ENCODE measurements at places on chromosomes 3 and 15.

- DNase-seq = no peak
Measured at GRCh38 chr15:90807074-90807785, 61.2 kb upstream of the FURIN start.

GRCh38 chr3:16810593-16811367, 74.0 kb upstream of the PLCL2 start:
- no peak for DNase-seq

GRCh38 chr3:67875858-67876257, 221.4 kb upstream of the SUCLG2 start:
- DNase-seq = no peak

DNA sequence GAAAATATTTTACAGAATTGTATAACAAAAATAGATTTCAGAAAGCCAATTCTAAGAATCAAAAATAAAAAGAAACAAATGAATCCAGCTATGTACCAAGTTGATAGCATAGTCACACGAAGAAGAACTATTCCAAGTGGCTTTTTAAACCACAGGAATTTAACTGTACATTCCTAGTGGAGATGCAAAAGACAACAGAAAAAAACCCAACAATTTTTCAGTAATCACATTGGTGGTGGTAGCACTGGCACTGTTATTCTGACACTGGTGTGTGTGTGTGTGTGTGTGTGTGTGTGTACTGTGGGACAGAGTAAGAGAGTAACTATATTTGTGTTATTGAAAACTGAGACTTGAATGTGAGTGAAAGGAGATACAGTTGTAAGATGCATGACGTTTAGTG, 9.1 kb downstream of the BFSP2 start:
- DNase-seq = no peak

DNA sequence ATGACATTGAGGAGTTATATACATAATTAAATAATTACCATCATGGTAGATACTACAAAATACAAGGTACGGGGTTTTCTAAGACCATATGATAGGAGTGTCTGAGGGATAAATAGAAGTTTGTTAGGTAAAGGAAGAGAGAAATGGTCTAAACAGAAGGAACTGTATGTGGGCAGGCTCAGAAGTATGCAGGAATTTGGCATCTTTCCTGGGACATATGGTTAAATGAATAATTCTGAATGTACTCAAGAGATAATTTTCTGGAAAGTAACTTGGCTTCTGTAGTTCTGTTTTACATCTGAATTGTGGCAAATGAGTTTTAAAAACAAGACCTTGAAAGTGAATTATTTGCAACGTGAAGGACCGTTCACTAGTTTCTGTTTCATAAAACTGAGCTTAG, 17.5 kb downstream of the LMCD1 start:
- no peak for DNase-seq

DNA sequence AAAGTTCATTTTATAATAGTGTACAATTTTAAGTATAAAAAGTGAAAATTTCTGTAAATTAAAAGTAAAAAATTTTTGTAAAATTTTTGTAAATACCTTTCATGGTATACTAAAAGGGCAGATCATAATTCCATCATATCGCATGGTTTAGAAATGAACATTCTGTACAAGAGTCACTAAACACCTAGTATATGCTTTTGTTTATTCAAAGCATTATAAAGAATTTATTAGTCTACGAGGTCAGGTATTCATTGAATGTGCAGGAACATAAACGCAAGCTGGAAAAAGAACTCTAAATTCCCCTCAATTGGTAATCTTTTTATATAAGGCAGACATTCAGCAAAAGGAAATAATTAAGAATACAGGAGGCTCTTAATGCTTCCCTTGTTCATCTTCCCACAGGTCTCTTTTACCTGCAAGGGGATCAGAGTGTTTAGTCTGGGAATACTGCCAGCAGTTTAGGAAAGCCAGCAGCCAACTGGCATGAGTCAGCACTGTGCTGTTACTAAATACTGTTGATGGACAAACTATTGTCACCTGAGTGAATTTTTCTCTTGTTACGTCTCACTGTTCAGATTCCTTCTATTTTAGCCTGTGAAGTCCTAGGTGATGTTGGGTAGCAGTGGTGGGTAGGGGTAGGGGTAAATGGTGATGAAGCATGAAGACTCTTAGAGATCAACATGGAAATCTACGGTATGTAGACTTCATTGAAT, 70.1 kb downstream of the UQCC5 start:
- DNase-seq = no peak

- no peak for DNase-seq
Measured at GRCh38 chr3:126317029-126317996, 39.9 kb downstream of the KLF15 start.

DNA sequence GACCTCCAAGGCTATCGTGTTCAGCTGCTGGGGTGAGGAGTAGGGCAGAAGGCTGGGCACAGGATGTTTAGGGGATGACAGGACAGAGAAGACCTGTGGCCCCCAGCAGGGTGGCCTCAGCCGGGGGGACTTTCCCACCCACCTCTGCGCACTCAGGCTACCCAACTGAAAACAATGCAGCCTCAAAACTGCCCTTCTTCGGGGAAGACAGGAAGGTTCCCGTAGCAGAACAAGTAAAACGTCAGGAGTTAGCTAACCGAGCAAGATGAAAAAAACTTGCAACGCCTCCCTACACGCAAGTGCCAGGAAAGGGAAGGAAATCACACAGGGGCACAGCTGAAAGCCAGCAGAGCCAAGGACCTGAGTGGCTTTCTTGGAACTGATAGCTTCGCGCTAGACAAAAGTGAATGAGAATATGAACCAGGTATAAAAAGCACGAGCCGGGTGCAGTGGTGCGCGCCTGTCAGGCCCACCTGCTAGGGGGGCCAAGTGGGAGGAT, 38.4 kb upstream of the FURIN start:
- DNase-seq = no peak

GRCh38 chr3:115876876-115877614, 253.7 kb downstream of the GAP43 start:
- no peak for DNase-seq

- no peak for DNase-seq
Measured at GRCh38 chr15:74954515-74954914, 2.1 kb downstream of the RPP25 start.

GRCh38 chr15:73541479-73541878, 91.7 kb downstream of the NPTN start:
- DNase-seq = no peak

- no peak for DNase-seq
Measured at GRCh38 chr3:14277557-14277956, 98.9 kb downstream of the LSM3 start.

DNA sequence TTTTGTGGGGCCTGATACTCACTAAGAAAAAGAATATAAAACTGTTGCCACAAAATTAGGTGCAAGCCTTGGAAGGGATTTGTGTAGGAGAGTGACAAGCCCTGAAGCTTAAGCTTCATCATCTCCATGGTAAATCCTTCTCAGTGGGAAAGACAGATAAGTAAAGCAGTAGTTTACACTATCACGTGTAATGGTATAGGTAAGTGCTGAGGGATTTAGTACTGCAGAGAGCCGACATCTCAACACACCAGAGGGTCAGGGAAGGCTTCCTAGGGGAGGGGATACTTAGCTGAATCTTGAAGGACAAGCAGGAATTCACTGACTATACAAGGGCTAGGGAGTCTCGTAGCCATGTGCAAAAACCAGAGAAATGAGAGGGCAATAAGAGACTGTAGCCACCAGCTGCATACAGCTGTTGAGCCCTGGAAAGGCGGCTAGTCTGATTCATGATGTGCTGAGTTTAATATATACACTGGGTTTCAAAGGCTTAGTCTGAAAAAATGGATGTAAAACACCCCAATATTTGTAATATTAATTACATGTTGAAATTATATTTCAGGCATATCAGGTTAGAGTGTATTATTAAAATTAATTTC, 11.1 kb downstream of the SLC24A1 start:
- DNase-seq = no peak

DNA sequence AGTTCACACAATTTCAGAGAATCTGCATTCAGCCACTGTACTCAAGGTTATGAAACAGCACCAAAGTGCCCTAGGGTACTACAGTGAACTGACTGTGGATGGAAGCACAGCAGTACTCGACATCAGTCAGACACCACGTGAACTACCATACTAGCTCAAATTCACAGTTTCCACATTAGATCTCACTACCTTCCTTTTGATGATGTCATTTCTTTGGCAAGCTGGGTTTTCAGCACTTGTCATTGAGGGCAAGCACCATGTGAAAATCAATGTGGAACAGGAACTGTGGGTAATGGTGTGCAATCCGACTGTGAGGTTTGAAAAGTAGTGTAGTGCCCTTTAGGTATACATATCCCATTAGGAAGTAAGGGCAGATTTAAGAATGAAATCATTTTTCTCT, 110.5 kb upstream of the BFSP2 start:
- DNase-seq = no peak

GRCh38 chr3:45560281-45560971, 34.1 kb upstream of the LIMD1 start:
- no peak for DNase-seq

- no peak for DNase-seq
Measured at GRCh38 chr3:7204848-7205156, 343.9 kb downstream of the GRM7 start.

- no peak for DNase-seq
Measured at GRCh38 chr15:56886363-56886931, 32.0 kb upstream of the TCF12 start.

DNA sequence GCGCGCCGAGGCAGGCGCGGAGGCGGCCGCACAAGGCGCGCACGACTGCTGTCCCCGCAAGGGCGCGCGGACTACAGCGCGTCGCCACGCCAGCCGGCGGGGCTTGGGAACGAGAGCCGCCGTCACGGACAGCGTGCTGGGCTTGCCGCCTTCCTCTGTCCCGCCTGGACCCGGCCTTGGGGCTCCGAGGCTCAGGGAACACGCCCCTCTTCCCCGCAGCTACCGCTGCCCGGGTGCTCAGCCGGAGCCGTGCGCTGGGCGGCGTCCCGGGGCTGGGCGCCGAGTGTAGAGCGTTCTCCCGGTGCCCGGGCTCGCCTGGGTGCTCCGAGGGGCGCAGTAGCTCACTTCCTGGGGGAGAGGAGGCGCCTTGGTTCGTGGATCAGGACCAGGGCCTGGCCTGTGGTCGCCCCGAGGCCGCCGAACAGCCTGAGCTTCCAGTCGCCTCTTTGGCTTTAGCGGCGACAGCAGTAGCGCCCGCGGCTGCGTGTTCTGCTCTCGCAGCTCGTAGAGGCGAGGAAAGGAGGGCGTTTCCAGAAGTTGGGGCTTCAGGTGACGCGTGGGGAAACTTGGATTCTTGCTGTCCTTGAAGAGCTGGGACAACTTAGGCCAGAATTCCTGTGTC, 226.7 kb upstream of the C2CD4B start:
- DNase-seq = no peak

DNA sequence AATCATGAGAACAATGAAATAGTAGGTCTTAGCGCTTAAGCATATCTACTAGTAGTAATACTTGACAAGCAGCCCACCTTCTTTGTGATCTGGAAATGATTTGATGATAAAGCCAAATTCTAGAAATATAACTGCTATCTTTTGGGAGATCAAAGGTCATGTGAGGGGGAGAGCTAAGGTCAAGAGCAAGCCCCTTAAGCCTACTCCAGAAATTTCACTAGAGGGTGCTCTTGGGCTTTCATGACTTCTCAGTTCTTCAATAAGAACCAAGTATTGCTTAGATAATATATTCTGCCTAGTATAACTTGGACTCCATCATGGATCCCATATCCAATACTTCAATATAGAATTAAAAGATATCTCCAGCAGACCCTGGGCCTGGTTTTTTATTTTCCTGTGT, 319.6 kb downstream of the ZBTB20 start:
- no peak for DNase-seq

DNA sequence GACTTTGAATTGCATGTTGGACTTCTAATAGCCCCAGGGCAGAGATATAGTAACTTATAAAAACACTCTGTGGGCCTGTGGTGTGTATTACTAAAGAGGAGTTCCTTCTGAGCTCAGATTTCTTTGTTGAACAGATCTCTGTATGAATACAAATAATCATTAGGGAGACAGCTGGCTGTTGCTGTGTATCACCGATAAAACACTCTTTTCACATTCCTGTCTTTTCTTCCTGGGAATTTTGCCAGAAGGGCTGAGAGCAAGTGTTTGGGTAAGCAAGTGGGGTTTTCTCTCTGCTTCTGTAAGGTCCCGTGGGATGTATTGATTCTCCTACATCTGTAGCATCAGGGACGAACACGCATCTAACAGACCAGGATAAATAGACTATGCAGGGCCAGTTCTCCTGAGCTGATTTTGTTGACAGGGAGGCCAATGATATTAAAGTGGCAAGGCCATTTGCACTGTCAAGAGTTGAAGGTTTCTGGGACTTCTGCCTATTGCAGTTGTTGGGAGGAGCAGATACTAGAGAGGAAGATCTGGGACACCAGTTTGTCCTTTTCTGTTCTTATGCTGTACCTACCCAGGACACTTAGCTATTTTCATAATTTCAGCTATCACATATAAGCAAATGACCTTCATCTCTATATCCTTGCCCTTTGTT, 225.9 kb upstream of the CD96 start:
- no peak for DNase-seq

DNA sequence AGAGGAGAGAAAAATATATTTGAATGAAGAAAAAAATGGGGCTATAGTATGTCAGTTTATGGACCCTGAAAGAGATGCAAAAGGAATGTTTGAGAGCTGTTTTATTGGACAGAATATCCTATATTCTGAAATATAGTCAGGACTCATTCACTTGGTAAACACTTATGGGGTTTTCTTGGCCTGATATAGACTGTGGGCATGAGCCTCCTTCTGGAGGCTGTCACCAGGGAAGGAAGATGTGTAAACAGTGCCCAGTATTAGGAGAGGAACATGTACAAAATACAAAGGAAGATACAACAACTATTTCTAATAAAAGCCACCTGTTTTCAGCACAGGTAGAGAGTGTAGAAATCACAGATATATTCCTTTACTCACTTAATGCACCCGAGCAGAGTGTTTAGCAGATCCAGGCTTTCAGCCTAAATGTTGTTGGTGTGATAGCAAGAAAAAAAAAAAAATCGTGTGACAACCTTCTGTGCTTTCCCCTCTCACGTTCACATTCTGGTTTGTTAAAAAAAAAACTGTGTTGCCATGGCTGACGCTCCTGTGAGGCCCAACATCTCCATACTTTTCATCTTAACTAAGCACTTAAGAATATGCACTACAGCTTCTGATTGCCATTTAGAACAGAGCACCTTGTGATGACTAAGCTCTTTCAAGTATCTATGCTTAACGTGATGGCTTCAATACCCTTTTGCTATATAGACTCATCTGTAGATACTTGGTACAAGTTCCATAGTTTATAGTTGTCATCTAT, 134.1 kb downstream of the MBNL1 start:
- DNase-seq = no peak

- no peak for DNase-seq
Measured at GRCh38 chr3:117278424-117279190, 569.0 kb downstream of the TUSC7 start.

DNA sequence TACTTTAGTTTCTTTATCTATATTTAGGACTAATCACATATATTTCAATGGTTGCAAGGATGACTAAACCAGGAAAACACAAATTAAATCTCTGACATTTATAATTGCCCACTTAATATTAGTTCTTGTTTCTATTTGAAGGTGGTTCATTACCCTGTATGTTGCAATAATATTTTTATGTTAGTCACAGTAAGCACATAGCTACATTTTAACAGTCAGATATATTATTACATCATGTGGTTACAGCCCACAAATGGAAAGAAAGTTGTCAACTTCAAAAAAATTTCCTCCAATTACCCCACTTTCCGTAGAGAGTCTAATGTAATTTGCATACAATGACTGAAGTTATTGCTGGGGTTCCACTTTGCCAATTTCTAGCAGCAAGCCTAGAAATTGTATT, 114.6 kb downstream of the TUSC7 start:
- no peak for DNase-seq

- DNase-seq = no peak
Measured at GRCh38 chr3:147008886-147009285, 397.5 kb downstream of the ZIC4 start.

GRCh38 chr15:27672537-27672936, 426.6 kb downstream of the OCA2 start:
- DNase-seq = no peak

All from T follicular helper cell (primary cell).